Stimulated activated CD4-positive, alpha-beta T cell treated with anti-CD3 and anti-CD28 coated beads, Interleukin-12 subunit alpha, Interleukin-12 subunit beta, amount 100 ng/mL, for 48 hours (primary cell): ENCODE measurements at places on chromosomes 13 and 19.

GRCh38 chr19:12034620-12035019, 859 bp downstream of the ZNF433 start:
- DNase-seq: no peak

DNA sequence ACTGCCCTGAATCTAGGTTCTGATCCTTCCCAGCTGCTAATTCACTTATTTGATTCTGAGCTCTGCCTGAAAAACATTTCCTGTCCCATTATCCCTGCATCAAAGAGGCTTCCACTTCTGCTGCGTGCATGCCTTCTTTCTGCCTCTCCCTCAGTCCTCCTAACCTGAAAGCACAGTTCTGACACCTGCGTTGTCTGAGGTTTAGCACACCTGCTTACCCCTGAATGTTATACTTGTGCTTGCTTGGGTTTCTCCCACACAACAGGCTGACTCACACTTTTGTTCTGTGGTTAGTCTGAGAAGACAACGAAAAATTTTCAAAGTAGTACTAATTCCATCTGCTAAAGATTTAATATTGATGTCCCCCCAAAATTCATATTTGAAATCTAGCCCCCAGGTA, 3.1 kb upstream of the SOHLH2 start:
- no peak for DNase-seq

DNA sequence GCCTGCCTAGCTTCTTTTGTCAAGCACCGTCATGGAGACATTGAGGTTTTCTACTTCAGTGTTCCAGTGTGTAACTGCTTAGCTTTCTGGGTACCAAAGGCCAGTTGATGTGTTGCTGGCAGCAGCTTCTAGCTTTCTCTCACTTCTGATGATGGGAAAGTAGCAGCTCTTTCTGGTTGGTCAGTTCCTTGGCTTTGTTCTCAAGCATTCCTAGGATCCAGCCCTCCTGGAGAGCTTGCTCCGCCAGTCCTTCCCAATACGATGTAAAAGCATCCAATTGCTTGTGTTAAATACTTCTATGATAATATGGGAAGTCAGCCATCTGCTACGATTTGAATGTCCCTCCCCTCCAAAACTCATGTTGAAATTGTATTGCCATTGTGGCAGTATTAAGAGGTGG, 182.8 kb downstream of the UGGT2 start:
- no peak for DNase-seq

GRCh38 chr13:45575830-45576180, 39.7 kb downstream of the ERICH6B start:
- no peak for DNase-seq

GRCh38 chr13:104571161-104571892, 1505.1 kb upstream of the SLC10A2 start:
- no peak for DNase-seq

DNA sequence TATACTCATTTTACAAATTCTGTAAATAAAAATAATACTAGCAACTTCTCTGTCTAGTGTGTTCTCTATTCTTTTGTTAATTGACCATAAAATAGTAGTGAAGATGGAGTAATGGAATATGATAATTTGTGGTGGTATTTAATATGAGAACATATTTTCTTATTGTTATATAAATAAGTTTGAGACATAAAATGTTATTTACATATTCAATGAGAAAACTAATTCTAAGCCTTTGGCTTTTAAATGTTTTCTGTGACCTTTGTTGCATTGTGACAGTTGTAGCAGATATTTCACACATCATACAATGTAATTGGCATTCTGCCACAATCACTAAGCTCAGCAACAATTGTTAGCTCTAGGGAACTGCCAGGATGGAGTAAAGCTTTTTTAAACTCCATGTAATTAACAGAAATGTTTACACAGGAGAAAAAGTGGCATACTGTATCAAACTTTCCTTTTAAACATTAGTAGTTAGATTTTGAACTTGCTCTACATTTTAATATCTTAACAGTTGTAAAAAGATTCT, 562.1 kb upstream of the PCDH9 start:
- DNase-seq: no peak

DNA sequence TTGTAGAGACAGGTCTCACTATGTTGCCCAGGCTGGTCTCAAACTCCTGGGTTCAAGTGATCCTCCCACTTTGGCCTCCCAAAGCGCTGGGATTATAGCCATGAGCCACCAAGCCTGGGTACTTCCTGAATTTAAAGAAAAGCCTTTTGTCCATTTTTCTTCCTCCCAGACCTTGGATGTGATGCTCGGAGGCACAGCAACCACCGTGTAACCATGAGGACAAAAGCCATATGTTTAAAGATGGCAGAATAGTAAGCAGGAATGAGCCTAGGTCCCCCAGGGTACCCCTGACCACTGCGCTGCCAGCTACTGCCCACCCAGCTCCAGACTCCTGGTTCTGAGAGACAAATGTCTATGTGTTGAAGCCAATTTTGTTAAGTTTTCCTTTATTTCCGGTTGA, 31.1 kb downstream of the ZC3H4 start:
- DNase-seq: no peak

GRCh38 chr13:34152409-34152808, 334.5 kb downstream of the RFC3 start:
- no peak for DNase-seq
